ENCODE measurements at places on chromosomes 5 and 9.

DNA sequence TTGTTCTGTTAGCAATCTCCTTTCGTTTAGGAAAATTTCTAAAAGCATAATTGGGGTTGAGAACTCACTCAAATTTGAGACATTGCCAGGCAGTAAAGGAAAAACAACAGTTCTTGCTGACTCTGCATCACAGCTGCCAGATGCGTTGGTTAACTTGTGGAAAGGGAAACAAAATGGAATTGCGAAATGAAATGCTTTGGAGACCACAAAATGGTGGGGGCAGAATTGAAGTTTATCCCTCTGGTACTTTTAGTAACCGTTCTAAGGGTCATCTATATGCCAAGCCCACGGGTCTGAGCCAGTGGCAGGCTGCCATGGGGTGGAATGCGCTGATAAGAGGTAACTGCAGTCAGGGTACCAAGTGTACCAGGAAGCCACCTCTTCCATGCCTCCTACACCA lies 28.6 kb upstream of the SELENOP start:
- DNase-seq: no peak

- DNase-seq: no peak
Measured at GRCh38 chr9:73264631-73265030, 113.0 kb downstream of the ANXA1 start.

- DNase-seq: no peak
Measured at GRCh38 chr5:170287532-170287931, 10.0 kb downstream of the LCP2 start.

- DNase-seq: no peak
Measured at GRCh38 chr5:72133212-72133990, 26.1 kb downstream of the MAP1B start.

DNA sequence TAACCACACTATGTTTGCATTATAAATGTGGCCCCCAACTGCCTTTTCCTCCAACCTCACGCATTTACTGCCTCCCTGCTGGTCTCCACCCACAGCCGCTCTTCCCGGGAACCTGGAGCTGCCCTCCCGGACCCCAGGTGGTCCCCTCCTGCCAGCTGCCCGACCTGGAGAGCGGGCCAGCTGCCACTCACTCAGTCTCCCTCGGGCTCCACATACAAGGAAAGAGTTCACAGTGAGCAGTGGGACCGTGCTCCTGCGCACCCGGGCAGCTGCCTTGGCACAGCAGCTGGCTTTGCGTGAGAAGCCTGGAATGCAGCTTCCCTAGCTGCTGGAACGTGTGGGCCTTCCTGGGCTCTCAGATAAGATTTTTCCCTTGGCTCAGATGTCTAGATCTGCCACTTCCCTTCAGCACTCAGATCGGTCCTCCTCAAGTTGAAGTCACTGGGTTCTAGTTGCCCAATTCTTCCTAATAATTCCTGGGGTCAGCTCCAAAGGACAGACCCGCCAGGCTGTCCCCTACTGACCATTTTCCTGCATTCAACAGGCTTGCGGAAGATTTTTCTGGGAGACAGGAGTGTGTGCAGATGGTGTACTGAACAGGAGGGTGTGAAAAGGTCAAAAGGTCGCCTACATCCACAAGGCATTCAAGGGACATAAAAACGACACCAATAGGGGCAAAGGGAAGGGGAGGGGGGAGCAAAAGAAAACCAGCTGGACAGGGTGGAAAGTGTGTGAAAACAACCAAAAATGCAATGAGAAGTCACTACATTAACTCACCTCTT lies 69.1 kb downstream of the MYO10 start:
- DNase-seq: no peak

GRCh38 chr9:78788101-78788500 lies 491.2 kb downstream of the PSAT1 start:
- DNase-seq: no peak

- DNase-seq: peak; percentile 78
Measured at GRCh38 chr9:93064392-93065134, 6.1 kb downstream of the SUSD3 start.

- no peak for DNase-seq
Measured at GRCh38 chr9:97635026-97635425, 1.4 kb downstream of the NCBP1 start.

DNA sequence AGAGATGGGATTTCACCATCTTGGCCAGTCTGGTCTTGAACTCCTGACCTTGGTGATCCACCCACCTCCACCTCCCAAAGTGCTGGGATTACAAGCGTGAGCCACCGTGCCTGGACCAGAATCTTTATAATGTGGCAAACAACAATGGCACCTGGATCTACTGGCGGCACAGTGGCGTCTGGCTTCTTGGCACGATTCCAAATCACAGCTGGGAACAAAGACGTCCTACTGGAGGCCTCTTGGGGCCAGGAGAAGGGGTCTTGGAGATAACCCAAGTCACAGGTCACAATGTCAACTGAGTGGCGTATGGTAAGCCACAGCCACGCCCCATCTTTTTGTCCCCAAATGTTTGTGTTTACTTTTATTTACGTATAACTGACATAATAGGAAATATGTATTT lies 77.8 kb upstream of the RAPGEF1 start:
- DNase-seq: no peak

- no peak for DNase-seq
Measured at GRCh38 chr9:100219347-100219746, 120.3 kb downstream of the INVS start.

DNA sequence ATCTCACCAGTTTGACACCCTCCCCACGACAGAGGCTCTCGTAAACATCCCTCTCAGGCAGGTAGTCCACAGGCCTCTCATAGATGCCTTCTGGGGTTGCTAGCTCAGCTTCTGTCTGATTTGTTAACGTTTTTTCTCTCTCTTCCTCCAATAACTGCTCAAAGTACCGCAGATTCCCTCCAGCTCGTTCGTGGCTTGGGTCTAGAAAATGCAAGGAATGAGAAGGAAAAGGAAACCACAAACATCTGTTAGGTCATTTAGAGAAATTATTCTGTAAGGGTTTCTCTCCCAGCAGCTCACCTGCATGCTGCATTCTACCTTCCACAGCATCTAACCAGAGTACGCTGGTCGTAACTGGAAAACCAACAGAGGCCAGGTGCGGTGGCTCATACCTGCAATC lies 18.5 kb downstream of the P4HA2 start:
- DNase-seq: no peak

- DNase-seq: no peak
Measured at GRCh38 chr5:154648229-154648628, 106.9 kb upstream of the LARP1 start.

GRCh38 chr9:127130235-127130634 lies 7.8 kb upstream of the ANGPTL2 start:
- DNase-seq: no peak

DNA sequence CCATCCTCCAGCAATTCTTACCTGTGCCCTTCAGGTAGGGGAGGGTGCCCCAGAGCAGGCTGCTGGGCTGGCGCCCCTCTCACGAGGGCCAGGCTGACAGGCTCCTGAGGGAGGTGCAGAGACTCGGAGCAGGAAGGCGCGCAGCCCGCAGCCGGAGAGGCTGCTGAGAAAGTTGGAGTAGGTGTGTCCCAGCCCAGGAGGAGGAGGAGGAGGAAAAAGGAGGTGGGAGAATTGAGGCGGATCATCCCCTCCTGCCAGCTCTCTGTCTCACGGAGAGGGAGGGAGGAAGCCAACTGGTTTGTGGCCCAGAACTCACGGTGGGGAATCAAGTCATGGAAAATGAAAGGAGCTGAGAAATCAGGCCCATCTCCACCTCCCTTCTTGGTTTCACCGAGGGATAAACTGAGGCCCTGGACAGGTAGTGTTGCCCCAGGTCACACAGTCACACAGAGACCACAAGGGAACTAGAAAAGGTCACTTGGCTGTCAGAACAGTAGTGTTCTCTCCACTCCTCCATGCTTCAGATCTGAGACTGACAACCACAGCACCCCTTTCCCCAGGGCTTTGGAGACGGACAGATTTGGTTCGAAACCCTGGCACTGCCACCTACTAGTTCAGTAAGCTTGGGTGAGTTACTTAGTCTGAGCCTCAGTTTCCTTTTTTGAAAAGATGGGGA lies at the start of gene FAT2:
FAT2 (minus strand) TSS at position 188 of the 676 bp plus-strand sequence. CDS start 22,400 bp downstream, outside the sequence.
- no peak for DNase-seq

- DNase-seq: no peak
Measured at GRCh38 chr5:68279984-68280383, 64.4 kb downstream of the PIK3R1 start.

GRCh38 chr9:98129451-98129881 lies 10.4 kb upstream of the TRIM14 start:
- DNase-seq: no peak

DNA sequence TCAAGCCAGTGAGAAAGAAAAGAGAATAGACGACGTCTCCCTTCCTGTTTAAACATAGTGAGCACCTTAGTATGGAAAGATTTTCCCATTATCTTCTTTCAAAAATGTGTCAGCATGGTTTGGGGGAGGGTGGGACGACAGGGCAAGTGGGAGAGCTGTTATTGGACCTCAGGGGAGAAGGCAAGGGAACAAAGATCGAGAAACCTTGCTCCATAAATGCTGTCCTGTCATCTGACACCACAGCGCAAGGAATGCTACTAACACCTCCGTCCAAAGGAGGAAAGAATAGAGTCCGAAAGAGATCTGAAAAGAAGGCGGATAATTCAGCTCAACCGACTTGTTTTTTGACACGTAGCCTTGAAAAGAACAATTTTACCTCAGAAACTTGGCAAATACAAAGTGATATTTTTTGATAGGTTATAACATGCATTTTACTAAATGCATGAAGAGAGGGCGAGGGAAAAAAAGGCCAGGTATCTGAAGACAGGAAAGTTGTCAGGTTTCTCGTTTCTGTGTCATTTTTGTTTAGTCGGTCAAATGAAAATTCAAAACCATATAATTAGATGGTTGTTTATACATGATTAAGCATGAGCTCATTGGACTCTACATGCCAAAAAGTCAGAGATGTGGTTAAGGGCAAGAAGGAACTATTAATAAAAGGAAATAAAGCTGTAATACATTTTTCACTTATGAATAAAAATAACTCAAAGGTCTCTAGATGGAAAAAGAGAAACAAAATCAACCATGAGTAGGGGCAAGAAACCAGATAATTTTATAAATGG lies 155.7 kb downstream of the GLIS3 start:
- DNase-seq: no peak

GRCh38 chr5:56479696-56480077 lies 246.6 kb upstream of the ANKRD55 start:
- no peak for DNase-seq

DNA sequence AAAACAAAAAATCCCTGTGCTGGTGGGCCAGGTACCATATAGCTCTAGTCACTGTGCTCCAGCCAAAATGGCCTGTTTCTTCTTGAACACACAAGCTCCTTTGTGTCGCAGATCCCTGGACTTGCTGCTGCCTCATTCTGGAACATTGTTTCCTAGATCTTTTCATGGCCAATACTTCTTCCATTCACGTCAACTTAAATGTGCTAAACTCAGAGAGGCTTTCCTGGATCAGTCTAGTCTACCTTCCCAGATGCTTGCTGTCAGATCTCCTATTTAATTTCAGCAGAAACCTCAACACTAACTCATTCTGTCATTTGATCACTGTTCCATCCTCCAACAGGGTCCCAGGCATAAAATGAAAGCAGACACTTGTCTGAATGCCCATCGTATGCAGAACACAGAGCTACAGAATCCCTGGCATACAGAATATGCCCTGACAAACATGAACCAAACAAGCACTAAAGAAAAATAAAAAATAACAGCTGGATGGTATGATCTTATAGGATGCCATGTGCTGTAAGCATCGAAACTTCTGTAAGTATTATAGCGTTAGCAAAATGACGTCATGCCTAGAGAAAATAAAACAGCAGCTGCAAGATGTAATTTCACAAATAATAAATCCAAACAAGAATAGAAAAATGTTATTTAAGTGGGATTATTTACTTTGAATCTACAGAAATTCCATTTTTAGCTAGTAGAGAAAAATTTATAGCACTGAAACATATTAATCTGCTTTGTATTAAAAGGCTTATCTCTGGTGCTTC lies 403.7 kb upstream of the DAP start:
- no peak for DNase-seq

DNA sequence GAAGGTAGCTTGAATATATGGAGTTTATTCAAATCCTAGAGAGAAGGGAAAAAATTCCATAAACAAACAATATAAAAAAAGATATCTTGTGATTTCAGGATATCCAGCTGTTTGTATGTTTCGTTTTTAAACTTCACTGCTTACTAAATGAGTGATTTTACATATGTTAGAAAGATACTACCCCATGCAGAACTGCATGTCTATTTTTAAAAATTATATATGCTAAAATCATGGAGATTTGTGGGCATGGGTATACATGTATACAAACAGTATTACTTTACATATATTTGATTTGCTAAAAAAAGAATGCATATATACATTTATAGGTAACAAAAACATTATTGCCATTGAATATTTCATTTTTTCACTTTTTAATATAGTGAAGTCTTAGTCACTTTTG lies 178.3 kb downstream of the KDM4C start:
- DNase-seq: no peak

- DNase-seq: no peak
Measured at GRCh38 chr9:9951556-9952160, 661.1 kb downstream of the PTPRD start.

GRCh38 chr9:104694218-104694617 lies at the start of gene OR13D1:
OR13D1 (plus strand) TSS chr9:104694518; CDS start chr9:104694518, 0 bp downstream.
- DNase-seq: no peak

DNA sequence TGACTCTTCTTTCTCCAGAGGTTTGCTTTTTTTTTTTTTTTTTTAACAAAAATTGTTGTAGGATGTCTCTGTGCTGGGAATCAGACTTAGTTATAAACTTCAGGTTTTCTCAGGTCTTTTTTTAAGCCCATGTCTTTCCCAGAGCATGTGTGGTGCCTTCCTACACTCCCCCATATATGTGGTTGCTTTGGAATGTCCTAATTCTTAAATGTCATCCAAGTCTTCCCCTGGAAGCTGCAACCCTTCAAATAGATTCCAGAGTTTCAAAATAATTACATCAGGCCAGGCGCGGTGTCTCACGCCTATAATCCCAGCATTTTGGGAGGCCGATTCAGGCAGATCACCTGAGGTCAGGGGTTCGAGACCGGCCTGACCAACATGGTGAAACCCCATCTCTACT lies 73.2 kb upstream of the FAM120A start:
- DNase-seq: no peak

DNA sequence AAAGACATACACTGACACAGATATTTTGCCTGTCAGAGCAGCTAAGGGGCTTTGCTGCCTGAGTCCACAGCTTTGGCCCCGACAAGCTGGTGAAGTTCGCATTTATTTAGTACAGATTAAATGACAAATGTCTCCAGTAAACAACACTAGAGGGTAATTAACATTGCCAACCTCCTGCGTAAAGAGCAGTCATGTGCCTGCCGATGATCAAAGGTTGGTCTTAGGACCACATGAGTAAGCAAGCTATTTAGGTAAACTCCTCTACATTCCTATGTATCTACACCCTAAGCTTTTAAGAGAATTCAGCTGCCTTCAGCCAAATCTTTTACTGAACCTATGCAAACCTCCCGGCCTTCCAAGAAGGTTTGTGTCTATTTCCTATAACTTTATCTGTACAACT lies 73.0 kb upstream of the PJA2 start:
- DNase-seq: no peak
